Chondrocyte (in vitro differentiated cells): ENCODE measurements at places on chromosomes 3 and 15. TPM values are rescaled to one million over a fixed set of nuclear protein-coding genes. Genes with fewer than 3 reads are reported as not detected.

Gene PCOLCE2
- total RNA-seq, result 2.6 to 9.3 TPM (median 2.7 TPM) in 3 replicates

DNA sequence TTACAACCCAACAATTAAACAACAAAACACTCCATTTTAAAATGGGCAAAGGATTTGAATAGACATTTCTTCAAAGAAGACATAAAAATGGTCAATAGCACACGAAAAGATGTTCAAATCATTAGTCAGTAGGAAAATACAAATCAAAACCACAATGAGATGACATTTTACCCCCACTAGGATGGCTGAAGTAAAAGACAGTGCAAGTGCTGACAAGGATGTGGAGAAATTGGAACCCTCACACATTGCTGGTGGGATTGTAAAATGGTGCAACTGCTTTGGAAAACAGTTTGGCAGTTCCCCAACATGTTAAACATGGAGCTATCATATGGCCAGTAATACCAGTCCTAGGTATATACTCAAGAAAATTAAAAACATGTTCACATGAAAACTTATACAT, 11.6 kb downstream of the GALNT15 start:
- no peak for DNase-seq

Gene ROBO2
- total RNA-seq, result 1.7 to 11.1 TPM (median 2.8 TPM) in 3 replicates

DNA sequence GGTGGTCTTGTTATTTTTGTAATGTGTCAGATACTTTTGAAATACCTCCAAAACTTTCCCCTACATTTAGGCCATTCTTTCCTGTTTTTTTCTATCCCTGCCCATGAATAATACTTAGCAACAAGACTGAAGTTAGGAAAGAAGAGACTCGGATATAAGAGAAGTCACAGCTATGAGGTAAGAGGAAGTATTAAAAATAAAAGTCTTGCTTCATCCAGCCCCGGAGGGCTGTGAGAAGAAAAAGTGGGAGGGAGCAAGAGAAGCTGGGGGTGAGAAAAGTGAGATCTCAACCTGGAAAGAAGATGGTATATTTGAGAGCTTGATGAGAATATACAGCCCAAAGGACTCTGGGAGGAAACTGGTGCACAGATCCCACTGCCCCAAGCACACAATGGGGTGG, 213.5 kb upstream of the CDIN1 start:
- DNase-seq, result no peak

DNA sequence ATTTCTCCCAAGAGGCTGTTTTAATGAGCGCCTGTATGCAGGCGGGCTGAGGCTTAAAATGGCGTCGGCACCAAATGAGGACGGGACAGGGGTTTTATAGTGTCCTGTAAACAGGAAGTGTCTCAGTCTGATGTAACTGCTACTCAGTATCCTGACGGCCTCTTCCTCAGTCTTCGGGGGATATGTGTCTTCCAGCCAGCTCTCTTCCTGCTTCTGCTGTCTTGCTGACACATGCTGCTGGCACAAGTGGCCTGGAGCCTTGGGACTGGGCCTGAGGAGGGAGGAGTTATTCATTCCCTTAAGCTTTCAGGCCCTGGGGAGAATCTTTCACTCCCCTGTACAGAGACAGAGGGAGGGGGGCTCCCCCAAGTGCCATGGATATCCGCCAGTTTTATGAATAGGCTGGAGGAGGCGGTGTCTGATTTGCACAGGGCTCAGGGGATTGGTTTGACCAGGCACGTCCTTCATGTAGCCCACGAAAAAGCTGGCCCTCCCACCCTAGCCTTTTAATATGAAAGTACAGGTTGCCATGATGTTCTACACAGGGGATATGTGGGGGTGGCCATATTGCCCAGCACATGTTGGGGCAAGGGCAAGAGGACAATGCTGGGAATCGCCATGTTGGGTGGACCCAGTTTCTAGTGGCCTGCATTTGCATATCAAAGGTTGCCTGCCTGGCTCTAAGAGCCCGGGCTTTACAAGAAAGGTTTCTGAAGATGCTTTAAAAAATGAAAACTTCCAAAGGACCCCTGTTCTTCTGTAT, 19.9 kb downstream of the NDUFB4 start:
- DNase-seq, result no peak

Gene GRM7
- not detected in 3 replicates for total RNA-seq

Gene C15orf39
- 12.2 to 33.4 TPM (median 32.9 TPM) in 3 replicates for total RNA-seq

GRCh38 chr15:57946491-57947048, 118.9 kb downstream of the ALDH1A2 start:
- no peak for DNase-seq

DNA sequence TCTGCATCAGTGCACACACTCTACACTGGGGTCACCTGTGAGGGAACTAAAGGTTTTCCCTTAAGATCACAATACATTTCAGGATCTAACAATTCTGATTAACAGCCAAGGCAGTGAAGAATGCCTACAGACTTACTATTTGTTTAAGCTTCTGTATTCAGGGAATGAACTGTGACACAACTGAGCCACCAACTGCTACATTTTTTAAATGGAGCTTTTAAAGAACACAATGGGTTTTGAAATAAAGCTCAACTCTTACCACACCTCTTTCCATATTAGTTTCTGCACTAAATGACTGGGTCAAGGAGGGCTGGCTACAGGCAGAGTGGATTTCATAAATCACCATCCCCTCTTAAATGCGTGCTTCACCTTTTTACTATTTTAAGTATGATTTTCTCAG, 100.2 kb downstream of the TMCC1 start:
- DNase-seq, result no peak

Gene SLC24A5
- total RNA-seq, result not detected in 3 replicates

- DNase-seq, result no peak
These were observed 167.9 kb upstream of the CTNNB1 start for GRCh38 chr3:41031401-41031800.

DNA sequence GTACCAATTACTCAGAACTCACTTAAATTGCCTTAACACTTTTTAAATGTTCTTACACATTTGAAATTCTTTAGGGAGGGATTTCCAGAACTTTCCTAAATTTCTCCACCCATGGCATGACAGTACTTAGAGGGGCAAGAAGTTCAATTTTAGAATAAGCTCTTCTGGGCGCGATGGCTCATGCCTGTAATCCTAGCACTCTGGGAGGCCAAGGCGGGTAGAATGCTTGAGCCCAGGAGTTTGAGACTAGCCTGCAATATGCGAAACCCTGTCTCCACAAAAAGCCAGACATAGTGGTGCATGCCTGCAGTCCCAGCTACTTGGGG, 10.6 kb downstream of the FAM131A start:
- no peak for DNase-seq

- no peak for DNase-seq
These were observed 35.9 kb downstream of the CYP19A1 start for GRCh38 chr15:51302480-51302879.

DNA sequence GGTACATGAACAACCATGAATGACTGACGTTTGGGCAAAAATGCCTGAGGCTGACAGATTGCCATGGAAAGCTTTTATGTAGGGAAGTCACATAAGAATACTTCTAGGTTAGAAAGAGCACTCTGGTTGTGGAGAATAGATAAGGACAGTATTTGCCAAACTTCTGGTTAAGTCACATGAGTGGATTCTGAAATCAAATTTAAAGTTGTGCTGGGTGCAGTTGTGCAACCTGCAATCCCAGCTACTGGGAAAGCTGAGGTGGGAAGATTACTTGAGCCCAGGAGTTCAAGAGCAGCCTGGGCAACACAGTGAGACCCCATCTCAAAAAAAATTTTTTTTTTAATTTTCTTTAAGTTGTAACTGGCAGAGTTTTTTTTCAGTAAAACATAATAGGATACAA, 7.2 kb upstream of the ZNF148 start:
- DNase-seq, result no peak

DNA sequence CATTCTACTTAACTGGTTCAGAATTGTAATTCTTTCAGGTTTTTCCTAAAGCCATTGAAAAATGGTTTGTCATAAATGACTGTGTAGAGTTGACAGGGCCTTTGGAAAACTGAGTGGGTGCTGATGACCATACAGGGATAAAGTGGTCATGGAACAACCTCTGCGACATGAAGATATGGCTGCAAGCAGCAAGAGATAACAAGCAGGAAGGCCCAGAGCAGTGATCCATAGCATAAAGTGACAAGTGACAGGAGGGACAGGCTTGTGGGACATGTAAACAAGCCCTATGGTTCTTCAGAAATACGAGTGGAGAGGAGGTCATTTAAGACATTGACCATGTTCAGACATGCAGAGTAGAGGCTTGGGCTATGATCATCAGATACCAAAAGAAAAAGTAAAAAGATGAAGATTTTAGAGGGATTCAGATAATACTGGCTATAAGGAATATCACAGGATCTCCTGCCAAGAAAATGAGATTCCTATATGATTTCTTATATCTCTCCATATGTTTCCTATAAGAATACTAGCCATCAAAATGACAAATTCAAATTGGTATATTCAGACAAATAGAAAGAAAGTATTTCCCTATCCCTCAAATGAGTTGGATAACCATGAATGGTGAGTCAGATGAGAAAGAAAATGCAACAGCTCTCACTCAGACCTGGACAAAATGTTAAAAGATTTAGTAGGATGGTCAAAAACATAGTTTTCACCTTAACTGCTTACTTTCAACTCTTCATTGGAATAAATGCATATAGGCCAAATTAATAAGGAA, 827.6 kb upstream of the CFAP20DC start:
- no peak for DNase-seq
